ENCODE measurements at places on chromosomes 3 and 15.

DNA sequence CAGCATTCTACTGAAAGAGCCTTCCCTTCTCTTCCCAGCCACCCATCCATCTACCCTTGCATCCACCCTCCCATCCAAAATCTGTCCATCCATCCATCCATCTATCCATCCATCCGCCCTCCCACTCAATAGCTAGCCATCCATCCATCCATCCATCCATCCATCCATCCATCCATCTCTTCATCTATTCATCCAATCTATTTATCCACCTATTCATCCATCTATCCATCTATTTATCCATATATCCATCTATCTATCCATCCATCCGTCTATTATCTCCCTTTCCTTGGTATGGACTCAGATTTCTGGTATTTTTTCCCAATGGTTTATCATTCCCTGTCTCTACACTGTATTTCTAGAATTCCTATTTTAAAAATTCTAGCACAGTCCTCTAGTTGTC, 46.1 kb upstream of the PPARG start:
- DNase-seq = no peak

DNA sequence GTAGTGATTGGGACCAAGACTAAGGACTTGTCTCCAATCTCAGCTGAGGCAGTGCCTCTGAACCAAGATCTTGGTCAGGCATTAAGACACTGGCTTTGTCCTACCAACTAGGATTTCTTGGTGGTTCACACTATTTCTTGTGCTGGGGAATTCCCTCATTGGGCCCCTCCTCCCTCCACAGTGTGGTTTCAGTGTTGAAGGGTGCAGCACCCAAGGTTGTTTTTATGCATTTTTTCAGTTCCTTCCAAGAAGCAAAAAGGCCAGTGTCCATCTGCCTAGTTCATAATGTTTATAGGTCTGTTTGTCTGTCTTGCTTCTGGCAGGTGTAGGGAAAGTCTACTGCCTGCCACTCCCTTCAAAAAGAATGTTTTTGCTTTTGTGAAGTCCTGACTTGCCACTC, 10.6 kb upstream of the ITPKA start:
- DNase-seq = no peak

- DNase-seq = no peak
Observed at GRCh38 chr3:43752905-43753304, 62.2 kb downstream of the ABHD5 start.

- DNase-seq = no peak
Observed at GRCh38 chr3:66029443-66029842, 9.3 kb downstream of the MAGI1 start.

GRCh38 chr3:2921903-2922302, 188.3 kb downstream of the IL5RA start:
- peak; percentile 37 for DNase-seq

DNA sequence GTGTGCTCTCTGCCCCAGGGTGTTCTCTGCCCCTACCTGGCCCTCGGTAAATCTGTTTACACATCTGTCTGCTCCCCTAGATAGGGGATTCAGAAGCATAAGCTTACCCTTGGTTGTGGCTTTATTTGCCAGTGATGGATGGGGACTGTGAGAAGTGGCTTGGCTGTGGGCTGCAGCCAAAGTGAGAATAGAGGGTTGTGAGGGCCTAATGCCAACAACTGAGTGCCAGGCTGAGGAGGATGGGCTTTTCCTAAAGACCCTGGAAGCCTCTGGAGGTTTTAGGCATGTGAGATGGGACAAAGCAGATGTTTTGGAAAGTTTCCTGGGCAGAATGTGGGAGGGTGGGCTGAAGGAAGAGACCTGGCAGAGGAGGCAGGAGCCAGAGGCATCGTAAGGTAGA, 15.4 kb upstream of the APEH start:
- DNase-seq = no peak

GRCh38 chr3:65376426-65376825, 662.3 kb downstream of the MAGI1 start:
- DNase-seq = no peak

DNA sequence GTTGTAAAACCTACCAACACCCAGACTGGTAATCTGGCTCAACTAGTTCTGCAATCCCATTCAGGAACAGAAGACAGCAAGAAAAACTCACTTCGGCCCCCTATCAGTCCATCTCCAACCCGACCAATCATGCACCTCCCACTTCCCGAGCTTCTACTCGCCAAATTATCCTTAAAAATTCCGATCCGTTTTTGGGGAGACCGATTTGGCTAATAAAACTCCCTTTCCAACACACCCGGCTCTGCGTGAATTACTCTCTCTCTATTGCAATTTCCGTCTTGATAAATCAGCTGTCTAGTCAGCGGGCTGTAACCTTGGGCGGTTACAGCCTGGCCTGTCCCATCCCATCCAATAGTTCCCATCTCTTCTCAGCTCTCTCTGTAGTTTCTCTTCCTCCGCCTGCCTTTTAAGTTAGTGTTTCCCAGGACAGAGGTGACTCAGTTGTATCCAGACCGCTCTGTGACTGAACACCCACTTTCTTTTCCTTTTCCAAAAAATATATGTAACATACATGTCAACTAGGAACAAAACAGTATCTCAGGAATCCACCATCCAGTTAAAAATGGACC, 780 bp upstream of the ACAD9 start:
- DNase-seq = no peak

DNA sequence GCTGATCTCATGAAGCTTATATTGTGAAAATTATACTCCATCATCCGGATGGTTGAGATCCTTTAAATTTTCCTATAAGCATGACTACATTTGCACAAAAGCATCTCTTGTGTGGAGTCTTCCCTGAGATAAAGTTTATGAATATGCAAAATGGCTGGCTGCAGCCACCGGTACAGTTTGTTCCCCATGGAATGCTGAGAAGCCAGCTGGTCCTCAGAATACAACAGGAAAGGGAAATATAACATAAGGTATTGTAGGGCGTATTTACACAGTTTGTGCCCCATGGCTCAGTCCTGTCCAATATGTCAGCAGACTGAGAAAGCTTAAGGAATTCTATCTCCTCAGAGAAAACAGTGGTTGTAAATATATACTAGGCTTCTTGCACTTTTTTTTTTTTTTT, 468.6 kb downstream of the CNTN6 start:
- DNase-seq = no peak

DNA sequence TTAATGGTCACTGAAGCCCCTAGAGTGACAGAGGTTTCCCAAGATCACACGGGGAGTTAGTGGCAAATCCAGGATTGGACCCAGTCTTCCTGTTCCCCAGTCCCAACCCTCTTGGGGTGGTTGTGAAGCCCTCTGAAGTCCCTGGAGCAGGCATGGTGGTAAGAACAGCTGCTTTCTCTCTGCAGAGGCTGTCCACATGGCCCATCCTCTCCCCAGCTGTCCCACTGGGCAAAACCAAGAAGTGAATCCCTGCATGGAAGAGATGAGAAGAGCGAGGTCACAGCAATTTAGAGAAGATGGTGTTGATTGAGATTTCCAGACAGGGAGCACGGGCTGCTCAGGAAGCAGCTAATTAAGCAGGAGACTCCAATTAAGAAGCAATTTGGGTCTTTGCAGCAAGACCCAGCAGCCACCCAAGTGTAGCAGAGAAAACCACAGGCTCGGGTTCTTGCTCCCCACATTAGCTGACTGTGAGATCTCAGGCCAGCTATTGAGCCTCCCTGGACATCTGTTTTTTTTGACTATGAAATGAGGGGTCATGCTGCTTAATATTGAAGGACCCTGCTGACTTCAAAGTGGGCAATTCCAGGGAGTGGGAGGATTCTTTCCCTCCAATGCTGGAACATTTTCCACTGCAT, 14.8 kb upstream of the HDAC11 start:
- DNase-seq = no peak

GRCh38 chr3:123841476-123842238, 42.5 kb downstream of the MYLK start:
- no peak for DNase-seq

GRCh38 chr3:75294124-75294523, 370.0 kb upstream of the FRG2C start:
- no peak for DNase-seq

- DNase-seq = peak; percentile 72
Observed at GRCh38 chr15:40782609-40783227, 12.9 kb downstream of the C15orf62 start.

- DNase-seq = no peak
Observed at GRCh38 chr3:176167272-176167671, 1030.0 kb downstream of the TBL1XR1 start.

- DNase-seq = no peak
Observed at GRCh38 chr3:194161131-194162045, 25.4 kb downstream of the HES1 start.

DNA sequence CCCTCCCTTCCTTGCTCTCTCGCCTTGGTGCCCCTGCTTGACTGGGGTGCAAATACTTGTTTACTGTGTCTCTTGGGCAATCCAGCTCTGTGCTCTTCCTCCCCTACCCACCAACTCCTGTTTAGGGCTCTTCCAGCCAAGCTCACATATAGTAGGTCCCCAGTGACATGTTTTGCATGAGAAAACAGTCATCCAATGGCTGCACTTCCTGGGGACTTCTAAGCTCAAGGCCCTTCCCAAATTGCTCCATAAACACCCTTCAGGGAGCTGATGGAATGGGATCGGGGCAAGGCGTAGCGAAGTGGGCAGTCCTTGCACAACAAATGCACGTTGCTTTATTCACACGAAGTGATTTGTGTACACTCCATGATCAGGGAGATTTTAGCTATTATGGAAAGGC, 9.4 kb upstream of the COPG1 start:
- no peak for DNase-seq

- DNase-seq = no peak
Observed at GRCh38 chr3:159936541-159936940, 52.1 kb upstream of the IL12A start.

DNA sequence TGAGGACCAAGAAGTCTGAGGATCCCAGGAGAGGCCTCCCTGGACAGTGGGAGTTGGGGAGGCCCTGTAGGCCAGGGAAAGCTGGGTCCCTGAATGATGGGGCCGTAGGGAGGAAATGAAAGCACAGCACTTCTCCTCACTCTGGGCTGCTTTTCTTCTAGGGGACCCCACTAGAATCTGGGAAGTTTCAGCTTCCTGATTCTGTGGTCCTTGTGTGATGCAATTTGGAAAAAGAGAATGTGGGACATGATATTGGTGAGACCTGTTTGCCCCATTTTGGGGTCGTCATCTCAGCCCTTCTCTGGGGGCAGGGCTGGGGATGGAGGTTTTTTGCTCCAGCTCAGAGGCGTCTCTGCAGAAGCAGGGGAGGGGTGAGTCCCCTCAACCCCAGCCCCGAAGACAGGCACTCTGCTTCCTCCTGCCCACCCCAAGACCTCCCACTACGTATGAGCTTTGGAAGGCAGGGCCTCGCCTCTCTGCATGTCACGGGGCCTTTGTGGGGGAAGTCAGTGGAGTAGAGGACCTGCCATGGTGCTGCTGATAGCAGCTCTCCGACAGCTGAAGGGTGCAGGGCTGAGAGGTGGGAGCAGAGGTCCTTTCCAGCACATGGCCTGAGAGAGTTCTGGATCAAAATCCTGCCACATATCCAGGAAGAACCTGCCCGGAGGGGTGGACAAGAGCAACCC, 1.5 kb upstream of the SNX22 start:
- DNase-seq = no peak

- DNase-seq = no peak
Observed at GRCh38 chr15:60681353-60681752, 202.4 kb upstream of the ICE2 start.

- no peak for DNase-seq
Observed at GRCh38 chr3:171876680-171877147, 33.6 kb downstream of the TMEM212 start.

- peak; percentile 71 for DNase-seq
Observed at GRCh38 chr3:46909535-46910161, 32.1 kb downstream of the PTH1R start.

DNA sequence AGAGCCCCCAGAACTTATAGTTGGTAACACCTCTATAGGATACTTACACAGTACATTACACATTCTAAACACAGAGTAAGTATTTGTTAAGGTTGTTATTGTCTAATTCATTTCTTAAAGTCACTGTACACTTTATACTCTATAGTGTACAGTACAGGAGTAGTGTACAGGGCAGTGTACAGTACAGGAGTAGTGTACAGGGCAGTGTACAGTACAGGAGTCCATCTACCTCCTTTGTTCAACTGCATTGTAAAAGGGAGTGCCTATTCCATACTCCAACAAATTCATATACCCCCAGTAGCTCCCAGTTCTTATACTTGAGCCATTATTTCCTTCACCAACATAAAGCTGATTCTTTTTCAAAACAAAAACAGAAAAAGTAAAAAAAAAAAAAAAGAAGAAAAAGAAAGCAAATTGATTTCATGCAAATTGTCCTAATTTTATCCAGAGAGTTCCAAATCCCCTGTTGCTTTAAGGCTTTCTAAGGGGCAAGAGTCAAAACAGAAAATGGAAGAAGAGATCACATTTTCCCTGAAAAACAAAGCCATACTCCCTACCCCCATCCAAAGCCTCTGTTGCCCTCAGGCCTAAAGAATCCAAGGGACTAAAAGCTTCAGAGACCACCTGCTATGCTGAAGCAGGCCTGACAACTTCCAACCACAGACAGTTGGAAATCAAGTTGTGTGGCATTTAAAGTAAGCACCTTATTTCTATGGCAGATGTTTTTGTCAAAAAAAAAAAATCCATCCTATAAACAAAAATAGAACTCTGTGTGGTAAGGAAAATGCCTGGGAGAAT, 125.6 kb downstream of the PLCH1 start:
- no peak for DNase-seq

DNA sequence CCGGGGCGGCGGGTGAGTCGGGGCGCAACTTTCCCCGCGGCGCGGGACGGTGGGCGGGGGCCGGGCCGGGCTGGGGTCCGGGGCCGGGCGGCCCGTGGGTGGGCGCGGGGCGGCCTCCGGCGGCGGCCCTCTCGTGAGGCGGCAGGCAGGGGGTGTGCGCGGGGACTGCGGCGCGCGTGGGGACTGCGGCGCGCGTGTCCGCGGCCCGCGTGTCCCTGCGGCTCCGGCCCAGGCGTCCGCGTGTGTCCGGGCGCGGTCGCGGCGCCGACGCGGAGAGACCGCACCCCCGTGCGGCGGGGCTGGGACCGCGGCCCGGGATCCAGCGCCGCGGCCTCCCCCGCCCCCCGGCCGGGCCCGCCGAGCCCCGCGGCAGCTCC, 349 bp downstream of the PLXNA1 start:
- DNase-seq = no peak

DNA sequence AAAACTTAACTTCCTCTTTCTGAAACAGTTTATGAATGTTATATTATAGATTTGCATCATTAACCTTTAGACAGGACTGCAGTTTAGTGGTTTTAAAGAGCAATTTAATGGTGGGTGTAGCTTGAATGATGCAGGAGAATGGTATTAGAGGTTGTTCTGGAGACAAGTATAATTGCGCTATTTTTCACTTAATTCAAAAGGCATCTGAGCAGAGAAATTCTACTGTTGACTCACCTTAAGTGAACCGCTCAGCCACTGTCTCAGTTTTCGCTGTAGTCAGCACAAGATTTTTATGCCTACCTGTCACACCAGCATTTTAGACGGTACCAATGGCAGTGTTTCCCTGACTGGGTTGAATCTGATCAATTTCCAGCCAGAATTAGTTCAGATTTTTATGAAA, 348.8 kb upstream of the DCBLD2 start:
- DNase-seq = no peak

DNA sequence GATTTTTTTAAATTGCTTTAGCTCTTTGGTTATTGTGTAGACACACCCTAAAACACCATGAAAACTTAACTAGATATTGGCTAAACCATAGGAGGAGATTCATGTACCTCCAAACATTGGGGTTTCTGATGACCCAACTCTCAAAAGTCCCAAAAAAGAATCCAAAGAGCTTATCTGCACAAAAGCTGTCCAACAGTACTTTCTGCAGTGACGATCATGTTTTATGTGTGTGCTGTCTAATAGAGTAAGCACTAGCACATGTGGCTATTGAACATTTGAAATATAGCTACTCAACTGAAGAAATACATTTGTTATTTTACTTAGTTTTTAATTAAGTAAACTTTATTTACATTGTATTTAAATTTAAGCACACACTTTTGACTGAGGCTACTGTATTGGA, 818.2 kb upstream of the LMCD1 start:
- no peak for DNase-seq

Data from GM06990 (cell line).